ENCODE measurements at places on chromosomes 3 and 15.
A peak's percentile ranks its signal among the peaks of the same experiment; 100 is the strongest.

DNA sequence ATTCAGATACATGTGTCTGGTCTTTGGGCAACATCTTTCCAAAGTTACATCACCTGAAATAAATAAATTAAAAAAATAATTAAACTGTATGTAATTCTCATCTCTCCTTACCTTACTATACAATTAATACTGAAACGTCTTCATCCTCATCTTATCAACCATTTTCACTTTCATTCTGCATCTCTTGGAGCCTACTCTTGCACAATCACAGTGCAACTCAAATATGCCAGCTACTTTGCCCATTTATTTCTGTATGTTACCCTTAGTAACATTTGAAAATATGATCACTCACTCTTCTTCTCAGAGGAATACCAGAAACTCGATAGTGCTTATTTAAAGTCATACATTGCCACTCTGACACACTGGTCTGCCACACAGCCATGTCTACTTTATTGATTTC lies 1357.1 kb upstream of the CADM2 start:
- DNase-seq: no peak

DNA sequence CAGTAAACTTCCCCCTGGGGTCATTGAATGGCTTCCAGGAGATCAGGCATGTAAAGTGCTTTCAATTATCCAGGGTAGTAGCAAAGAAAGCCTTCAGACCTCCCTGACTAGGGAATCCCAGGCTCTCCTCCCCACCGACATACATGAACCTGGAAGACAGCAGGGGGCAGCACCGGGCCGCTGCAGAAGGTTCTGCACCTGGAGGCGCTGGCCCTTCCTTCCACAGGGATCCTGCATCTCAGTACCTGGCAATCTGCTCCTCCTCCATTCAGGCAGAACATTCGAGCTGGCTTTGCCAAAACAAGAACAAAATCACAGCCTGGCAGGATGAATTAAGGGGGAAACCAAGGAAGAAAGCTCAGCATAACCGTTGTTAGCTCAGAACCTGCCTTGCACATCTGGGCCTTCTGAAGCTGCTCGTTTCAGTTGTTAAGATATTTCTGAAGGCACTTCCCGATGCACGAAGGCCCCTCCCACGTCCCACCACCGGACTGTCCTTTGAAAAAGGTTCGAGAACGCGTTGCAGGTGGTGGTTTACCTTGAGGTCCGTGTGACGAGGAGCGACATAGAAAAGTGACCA lies 237.7 kb downstream of the SLCO3A1 start:
- DNase-seq: no peak

- DNase-seq: no peak
Measured at GRCh38 chr3:89042236-89042835, 65.1 kb upstream of the EPHA3 start.

- no peak for DNase-seq
Measured at GRCh38 chr3:179716811-179717210, 64.0 kb downstream of the USP13 start.

GRCh38 chr15:41790756-41791546 lies 16.7 kb downstream of the MAPKBP1 start:
- DNase-seq: no peak

GRCh38 chr3:28124882-28125281 lies 116.5 kb upstream of the CMC1 start:
- DNase-seq: no peak

GRCh38 chr15:36658898-36659639 lies 79.6 kb downstream of the CDIN1 start:
- no peak for DNase-seq

DNA sequence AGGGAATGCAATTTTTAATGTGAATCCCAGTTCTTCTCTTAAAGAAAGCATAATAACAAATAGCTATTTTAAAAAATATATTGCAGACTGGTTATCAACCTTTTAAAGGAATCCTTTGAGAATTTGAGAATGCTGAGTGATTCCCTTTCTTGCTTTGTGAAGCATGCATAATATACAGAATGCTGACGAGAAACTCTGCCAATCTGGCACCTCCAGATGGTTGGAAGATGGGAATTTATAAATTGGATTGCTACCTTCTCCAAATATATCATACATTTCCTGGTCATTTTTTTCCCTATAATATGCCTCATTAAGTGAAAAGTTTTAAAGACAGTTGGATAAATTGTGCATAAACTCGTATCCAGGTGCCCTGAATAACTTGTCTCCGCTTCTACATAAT lies 333.9 kb upstream of the ARPP21 start:
- no peak for DNase-seq

DNA sequence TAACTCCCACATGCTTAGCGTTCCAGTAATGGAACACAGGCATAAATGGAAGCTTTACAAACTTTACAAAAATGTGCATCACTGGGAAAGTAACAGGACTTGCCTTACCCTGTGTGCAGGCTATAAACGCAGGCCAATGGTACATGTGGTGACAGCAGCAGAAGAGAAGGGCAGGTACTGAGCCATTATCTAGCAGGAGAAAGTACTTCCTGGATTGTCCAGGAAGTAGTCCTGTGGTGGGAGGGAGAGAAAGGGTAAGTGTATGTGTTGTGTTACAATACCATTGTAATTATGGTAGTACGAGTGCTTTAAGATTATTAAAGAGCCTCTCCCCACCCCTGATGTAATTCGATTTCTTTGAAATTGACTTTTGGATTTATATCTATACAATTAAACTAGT lies 5.3 kb downstream of the ATP1B3 start:
- DNase-seq: no peak

- no peak for DNase-seq
Measured at GRCh38 chr3:47117807-47118364, 46.0 kb downstream of the SETD2 start.

DNA sequence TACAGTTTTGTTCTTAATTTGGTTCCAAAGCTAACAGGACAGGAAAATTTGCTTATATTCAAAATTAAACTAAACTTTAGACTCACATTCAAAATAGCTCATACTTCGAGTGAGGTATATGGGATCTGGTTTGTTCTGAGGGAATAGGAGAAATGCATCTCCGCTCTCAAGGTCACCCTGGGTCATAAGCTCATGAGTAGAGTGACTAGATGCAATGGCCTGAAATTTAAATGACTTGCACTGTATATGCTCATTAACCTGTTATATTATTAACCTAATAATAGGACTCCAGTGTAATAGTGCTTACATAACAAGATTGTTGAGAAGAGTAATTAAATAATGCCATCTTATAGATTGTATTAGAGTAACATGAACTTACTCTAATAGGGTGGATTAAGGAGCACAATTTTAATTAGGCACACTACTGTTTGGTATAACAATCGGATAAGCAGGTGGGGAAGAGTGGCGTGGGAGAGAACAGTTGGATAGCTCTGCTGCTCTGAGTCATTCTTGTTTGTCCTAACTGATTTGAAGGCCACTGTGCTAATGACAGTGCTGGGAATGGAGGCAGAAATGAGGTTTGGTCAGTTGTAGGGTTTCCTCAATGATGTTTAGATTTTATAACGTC lies 5.2 kb downstream of the NKTR start:
- DNase-seq: no peak

GRCh38 chr3:113606539-113607218 lies 74.3 kb downstream of the SIDT1 start:
- peak; percentile 59 for DNase-seq

GRCh38 chr3:190375671-190376070 lies 12.3 kb upstream of the CLDN16 start:
- DNase-seq: no peak

DNA sequence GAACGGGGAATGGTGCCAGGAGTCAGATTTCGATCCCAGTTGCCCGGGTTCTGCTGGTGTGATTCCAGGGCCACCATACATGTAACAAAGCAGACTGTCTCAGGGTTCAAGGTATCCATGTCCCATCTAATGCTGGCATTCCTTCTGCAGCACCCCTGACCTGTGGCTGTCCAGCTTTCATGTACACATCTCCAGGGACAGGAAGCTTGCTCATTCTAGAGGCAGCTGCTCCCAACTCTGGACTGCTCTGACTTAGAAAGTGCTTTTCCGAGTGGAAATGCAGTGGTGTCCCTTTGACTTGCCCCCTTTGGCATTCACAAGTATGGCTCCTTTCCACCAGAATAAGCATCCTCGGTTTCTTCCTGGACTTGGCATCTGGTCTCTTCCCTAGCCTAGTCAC lies 30.9 kb downstream of the PML start:
- DNase-seq: no peak

- no peak for DNase-seq
Measured at GRCh38 chr15:63218100-63218808, 28.8 kb downstream of the RAB8B start.

DNA sequence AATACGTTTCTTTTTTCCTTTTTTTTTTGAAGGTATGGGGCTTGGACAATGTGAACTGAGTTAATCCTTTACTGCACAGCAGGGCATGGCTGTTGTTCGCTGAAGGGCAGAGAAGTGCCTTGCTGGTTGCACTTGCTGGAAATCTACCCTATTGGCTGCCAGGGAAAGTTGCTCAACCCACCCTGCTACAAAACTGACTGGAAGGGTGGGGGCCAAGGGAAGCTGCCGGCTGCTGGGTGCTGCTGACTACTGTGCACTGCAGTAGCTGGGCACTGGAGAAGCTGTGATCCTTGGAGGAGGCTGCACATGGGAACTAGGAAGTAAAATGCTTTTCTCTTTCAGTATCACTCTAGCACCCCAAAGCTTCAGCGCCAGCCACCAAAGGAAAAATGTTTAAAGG lies 70.5 kb downstream of the ETV5 start:
- no peak for DNase-seq

- no peak for DNase-seq
Measured at GRCh38 chr3:177141471-177141870, 55.8 kb downstream of the TBL1XR1 start.

DNA sequence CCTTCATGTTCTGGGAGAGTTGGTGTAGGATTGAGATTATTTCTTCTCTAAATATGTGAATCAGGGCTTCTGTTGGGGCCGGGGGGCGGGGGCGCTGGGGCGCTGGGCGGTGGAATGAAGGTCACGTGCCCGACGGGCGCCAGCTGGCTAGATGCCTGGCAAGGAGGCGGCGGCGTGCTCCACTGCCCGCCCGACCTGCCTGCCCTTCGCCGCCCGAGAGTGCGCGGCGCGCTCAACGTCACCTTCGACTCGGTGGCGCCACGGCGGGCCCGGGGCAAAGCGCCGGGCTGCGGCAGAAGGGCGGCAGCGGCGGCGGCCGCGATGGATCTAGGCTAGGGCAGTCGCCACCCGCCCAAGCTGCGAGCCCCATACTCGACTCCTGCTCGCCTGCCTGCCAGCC lies 47.0 kb upstream of the LHFPL4 start:
- no peak for DNase-seq

- DNase-seq: no peak
Measured at GRCh38 chr15:53807501-53807900, 48.0 kb upstream of the WDR72 start.

DNA sequence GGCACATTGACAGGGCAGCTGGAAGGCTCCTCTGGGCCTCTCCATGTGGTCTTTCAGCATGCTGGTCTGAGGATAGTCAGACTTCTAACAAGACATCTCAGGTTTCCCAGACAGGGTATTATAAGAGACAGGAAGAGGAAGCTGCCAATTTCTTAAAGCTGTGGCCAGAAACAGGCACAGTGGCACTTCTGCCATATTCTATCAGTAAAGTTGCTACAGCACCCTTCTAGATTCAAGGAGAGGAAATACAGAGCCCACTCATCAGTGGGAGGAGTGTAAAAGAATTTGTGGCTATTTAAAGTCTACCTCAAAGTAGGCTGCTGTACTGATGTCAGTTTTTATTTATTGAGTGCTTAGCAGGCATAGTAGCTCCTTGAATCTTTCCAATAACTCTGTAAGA lies 55.5 kb downstream of the BTD start:
- DNase-seq: no peak

DNA sequence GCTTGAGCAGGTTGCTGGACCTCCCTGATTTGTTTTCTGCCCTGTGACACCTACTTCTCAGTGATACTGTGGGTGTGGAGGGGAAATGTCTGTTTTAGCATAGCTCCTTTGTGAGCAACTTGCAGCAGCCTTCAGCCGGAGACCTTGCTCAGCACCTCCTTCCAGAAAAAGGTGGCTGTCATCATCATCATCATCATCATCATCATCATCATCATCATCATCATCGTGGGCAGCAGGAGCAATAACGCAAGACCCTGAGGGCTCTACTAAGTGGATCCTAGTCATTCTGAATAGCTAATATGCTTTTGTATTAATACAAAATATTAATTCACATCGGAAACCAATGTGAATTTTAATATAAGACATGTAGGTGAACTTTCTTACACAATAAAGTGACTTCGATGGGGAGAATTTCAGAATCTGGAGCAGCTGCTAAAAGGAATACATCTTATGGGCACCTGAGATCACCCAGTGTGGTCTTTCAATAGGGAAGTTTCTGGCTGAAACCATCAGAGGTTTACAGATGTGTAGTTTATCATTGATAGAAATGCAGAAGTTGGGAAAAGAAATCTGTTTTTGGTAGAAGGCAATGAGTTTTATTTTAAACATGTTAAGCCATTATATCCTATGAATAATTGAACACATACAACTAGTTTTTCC lies 8.6 kb downstream of the GABRR3 start:
- no peak for DNase-seq

GRCh38 chr3:11928381-11928780 lies 75.8 kb upstream of the SYN2 start:
- DNase-seq: no peak

GRCh38 chr3:29176501-29176900 lies 104.4 kb upstream of the RBMS3 start:
- DNase-seq: no peak

DNA sequence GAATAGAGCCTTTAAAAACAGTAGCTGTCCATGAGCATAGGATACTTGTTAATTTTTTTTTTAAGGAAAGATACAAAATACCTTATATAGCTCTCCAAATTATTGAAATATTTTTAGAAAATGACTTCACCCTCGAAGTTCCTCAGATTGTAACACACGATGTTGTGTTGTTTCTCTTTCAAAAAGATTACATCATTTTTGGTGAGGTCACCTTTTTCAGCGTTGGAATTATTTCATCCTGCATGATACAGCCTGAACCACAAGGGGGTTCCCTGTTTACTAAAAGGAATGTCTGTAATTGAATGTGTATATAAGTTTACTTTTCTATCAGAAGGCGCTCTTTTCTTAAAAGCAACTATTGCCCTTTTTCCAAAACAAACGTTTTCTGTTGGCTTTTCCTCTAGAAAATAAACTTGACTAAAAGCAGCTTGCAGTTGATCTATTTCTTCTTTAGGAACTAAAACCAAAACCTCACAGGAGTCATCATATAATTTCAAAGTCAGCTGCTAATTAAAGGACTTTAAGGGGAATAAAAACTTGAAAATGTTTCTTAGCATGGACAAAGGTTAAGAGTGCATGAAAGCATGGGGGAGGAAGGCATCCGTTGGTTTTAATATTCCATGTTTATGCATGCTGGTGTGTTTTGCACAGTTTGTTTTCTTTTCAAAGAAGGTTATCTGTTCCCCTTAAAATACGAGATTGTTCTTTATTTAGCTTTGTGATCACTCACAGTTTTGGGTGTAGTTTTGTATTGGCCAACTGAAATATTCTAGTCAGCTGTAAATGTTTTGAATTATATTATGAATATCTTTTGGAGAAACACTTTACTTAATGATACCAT lies 29.4 kb downstream of the LYSMD4 start:
- DNase-seq: no peak

- DNase-seq: no peak
Measured at GRCh38 chr15:45871121-45871855, 236.5 kb downstream of the SQOR start.

- no peak for DNase-seq
Measured at GRCh38 chr3:112568642-112569041, 6.8 kb downstream of the SLC35A5 start.

GRCh38 chr15:31571676-31572075 lies 245.0 kb downstream of the KLF13 start:
- no peak for DNase-seq

- DNase-seq: no peak
Measured at GRCh38 chr15:58666957-58667356, 82.5 kb downstream of the ADAM10 start.

GRCh38 chr3:112897791-112898190 lies 51.1 kb upstream of the CD200R1L start:
- no peak for DNase-seq
